ENCODE measurements at places on chromosomes 7 and 10.

DNA sequence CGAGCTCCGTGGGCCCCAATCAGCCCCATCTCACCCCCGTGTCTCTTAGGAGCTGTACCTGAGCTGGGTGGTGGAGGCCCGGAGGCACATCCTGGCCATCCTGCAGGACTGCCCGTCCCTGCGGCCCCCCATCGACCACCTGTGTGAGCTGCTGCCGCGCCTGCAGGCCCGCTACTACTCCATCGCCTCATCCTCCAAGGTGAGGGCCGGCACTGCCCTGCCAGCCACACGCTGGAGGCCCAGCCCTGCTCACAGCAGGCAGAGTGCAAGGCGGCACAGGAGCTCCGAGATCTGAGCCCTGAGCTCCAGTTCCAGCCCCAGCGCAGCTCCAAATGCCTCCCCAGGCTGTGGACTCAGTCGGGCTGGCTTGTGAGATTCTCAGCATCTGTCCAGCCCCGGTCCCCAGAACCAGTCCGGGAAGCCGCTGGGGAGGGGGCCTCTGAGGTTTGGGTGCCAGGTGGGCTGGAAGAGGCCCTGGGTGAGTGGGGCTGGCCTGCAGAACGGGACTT, 9.3 kb downstream of the TMEM120A start:
- no peak for DNase-seq

- DNase-seq: no peak
These were observed 3.3 kb downstream of the ADAMTS14 start for GRCh38 chr10:70675496-70676161.

DNA sequence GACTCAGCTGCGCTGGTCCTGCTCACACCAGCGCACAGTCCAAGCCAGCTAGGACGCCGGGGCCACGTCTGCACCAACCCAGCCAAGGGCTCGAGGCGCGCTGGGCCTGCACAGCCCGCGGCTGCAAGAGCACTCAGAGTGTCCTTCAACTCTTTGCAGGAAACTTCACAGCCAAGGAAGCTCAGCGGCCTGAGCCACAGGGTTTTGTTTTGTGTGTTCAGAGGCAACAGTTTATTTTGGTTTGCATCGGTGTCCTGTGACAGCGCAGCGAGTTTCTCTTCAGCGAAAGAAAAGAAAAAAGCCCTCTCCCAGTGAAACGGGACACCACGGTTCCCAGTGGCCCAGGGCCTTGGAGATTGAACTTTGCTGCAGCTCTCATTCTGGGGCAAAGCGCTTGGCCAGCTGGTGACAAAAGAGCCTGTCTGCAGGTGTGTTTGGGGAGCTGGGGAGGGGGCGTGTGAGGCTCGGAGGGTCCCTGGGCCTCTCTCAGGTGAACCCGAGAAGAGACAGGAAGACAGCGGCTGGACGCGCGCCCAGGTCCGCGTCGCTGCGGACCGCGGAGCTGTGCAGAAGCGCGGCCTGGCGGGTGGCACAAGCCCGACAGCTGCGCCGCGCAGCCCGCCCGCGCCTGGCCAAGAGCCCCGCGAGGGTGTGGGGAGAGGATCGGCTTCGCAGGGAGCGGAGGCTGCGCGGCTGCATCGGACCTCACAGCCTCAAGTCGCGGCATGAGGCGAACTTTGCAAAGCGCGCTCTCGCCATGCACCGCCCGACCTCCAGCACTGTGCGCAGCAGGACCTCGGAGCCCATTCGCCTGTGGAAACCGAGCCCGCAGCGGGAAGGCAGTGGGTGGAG, 922 bp downstream of the CXCL12 start:
- DNase-seq: no peak

- no peak for DNase-seq
These were observed 360.0 kb upstream of the AOAH start for GRCh38 chr7:37084303-37084702.

DNA sequence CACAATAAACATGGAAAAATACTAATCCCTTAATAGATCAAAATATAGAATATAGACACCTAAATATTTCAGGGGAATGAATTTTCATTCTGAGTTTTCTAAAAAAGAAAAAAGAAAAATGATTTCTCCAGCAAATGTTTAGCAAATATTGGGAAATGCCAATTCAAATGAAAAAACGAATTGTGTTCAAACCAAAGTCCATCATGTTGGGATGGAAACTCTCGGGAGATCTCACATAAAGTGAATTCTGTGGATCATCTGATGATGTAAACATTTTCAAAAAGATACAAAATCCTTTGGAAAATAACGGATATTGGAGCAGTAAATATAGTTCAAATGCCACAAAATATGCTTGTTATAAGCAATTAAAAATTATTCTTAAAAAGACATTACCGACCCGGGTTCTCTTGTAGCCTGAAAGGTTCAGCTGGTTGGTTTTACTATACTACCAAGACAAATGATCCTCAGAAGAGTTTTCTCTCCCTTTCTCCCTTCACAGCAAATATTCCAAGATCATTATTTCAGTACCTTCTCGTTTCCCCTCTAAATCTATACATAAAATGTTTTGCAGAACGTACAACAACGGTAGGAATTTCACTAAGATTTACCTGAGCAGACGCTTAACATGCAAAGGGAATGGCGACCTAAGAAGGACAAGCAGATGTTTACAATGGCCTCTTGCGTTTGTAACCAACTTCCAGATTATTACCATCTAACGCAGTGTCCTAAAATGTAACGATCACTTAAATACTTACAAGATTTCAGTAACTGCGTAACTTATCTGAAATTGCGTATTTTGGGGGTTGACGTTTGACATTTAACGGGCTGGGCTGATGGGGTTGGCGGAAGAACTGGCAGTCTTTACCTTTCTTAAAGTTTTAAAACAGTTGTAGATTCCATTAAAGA, 2.5 kb downstream of the HOXA13 start:
- no peak for DNase-seq

GRCh38 chr10:30197186-30197585, 137.8 kb upstream of the JCAD start:
- DNase-seq: no peak

GRCh38 chr10:52578871-52579405, 193.6 kb downstream of the MBL2 start:
- DNase-seq: no peak

DNA sequence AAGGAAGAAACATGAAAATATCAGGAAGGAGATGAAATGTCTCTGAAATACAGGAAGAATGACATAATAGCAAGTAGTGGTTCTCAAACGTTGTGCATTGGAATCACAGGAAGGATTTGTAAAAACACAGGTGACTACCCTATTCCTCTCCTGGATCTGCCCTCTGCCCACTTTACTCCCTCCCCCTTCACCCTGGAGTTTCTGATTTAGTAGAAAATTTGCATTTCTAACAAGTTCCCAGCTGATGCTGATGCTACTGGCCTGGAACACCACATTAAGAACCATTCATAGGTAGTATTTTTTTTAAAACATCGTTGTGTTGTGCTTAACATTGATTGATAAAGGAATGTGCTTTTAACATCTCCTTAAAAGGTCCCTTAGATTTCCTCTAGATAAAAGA, 130.9 kb downstream of the PHF14 start:
- no peak for DNase-seq

DNA sequence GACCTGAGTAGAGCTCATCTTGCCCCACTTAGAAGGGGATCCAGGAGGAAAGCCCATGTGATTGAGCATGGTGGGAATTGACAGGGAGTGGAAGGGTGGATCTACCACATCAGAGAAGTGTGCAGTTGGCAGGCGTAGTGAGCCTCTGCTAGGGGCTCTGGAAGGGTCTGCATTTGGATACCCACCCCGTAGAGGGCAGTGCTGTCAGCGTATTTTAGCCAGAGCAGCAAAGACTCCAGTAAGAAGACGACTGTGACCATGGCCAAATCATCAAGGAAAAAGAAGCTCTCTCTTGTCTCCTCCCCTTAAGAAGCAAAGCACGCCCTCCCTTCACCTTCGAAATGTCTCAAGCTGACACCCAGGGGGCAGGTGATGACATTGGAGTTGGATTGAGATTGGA, 68.8 kb upstream of the INHBA start:
- DNase-seq: no peak

- no peak for DNase-seq
These were observed 3.6 kb upstream of the GPNMB start for GRCh38 chr7:23242935-23243334.

DNA sequence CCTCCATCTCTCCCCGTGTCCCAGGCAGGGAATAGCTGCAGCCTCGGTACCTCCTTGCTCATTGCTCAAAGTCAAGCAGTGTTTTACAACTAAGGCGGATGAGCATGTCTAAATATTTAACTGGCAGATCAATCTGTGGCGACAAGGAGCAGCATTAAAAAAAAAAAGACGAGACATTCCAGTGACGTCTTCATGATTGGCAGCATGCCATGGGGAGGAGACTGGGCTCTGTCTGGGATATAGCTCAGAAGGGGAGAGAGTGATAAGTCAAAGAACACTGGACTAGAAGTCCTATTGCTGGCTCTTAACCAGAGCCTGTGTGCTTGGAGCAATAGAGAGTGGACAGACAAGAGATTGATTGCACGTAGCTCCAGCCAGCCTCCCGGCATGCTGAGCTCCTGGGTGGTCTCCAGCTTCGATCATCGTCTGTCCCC, 287.5 kb upstream of the PODXL start:
- DNase-seq: peak; percentile 9

GRCh38 chr7:34059136-34059828, 153.9 kb downstream of the BMPER start:
- no peak for DNase-seq

- no peak for DNase-seq
These were observed 351.1 kb upstream of the ETV1 start for GRCh38 chr7:14340393-14341074.

GRCh38 chr10:83990126-83990525, 149.2 kb upstream of the GHITM start:
- DNase-seq: no peak

GRCh38 chr10:49615721-49616120, 1.9 kb downstream of the CHAT start:
- no peak for DNase-seq

DNA sequence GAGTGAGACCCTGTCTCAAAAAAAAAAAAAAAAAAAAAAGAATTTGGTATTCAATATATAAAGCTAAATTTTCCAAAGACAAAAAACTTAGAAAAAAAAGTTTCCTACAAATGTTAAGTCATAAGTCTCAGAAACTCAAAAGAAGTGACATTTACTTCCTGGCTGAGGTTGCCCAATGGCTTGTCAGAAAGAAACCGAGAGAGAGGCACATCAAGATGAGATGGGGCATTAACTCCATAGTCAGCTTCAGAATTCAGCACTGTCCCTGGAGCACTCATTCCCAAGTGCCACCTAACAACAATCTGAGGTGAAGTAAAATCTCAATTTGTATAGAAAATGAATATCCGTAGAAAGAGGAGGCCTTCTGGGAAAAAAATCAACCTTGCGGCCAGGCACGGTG, 6.8 kb upstream of the SPOCK2 start:
- DNase-seq: no peak

DNA sequence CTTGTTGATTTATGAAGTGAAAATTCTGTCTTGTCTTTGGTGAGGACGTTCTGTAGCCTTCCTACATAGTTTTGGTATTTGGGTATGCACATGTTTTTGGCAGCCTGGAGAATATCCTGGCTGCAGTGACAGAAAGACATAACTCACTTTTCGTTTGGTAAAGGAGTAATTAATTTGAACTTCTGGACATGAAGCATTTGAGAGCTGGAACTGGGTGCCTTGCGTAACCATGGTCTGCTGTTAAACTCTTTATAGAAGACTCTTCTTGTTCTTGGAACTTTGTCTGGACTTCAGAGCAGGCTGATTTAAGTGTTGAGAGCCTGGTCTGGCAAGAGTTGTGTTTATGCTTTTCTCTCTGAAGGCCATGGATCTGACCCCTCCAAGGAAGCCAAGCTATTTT, 231.3 kb downstream of the LRMDA start:
- DNase-seq: no peak

DNA sequence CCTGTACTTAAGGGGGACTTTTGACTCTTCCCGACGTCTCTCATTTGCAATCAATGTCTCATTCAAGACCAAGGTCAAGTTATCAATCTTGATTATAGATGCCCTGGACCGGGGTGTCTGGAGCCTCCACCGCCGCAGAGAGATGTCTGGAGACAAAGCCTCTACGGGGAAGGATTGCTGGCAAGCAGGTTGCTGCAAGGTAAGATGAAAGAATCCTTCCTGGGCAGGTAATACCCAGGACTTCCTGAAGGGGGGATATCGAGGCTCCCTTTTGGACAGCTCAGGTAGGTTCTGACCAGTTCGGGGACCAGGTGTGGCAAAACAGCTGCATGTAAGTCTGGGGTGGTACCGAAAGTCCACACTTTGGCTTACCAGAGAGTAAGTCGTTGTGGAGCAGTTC, 12.5 kb upstream of the CUX1 start:
- no peak for DNase-seq

DNA sequence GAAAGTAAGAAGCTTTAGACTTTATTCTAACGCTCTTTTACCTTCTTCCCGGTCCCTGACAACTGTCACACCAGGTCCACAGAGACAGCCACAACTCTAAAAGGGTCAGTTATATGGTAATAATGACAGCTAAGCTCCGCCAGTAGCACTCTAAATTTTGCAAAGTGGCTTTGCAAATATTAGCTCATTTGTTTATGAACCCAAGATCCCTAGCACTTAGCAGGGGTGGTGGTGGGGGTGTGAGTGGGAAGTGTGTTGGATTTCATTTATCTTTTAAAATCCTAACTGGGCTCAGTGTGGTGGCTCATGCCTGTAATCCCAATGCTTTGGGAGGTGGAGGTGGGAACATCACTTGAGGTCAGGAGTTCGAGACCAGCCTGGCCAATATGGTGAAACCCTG, 34.8 kb upstream of the SDK1 start:
- DNase-seq: no peak

DNA sequence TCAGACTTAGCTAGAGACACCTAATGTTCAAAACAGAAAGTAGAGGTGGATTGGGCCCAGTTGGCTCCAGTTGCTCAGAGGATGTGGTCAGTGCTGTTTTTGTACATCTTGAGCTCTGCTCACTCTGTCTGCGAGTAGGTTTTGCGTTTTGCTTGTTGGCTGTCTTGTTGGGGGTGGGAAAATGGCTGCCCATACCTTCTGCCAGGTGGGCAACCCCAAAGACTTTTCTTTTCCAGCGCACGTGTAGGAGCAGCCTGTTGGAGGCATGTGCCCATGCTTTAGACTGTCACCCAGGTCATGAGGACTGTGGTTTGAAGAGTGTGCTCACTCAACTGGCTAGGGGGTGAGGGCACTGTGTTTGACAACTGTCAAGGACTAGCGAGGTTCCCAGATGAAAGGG, 73.9 kb downstream of the KAT6B start:
- no peak for DNase-seq

DNA sequence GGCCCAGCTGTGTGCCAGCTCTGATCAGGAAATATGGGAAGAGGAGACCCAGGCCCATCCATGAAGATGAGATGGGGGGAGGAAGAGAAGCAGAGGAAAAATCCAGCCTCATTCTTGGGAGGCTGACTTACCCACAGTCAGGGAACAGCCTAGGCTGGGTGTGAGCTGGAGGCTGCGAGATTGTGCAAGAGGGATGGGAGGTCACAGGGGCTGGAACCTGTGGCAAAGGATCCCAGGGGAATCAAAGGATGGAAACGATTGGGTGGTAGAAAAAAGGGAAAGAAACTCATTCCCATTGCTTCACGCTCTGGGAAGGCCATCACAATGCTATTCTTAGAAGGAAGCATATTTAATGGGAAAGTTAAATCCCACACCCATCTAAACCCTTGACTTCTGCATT, 26.7 kb upstream of the CRHR2 start:
- no peak for DNase-seq

All from SHP77 treated with DMSO at 0.1 percent for 48 hours (cell line).